Activated T-cell treated with anti-CD3 and anti-CD28 coated beads for 4 hours (primary cell): ENCODE measurements at places on chromosomes 6 and 20.

DNA sequence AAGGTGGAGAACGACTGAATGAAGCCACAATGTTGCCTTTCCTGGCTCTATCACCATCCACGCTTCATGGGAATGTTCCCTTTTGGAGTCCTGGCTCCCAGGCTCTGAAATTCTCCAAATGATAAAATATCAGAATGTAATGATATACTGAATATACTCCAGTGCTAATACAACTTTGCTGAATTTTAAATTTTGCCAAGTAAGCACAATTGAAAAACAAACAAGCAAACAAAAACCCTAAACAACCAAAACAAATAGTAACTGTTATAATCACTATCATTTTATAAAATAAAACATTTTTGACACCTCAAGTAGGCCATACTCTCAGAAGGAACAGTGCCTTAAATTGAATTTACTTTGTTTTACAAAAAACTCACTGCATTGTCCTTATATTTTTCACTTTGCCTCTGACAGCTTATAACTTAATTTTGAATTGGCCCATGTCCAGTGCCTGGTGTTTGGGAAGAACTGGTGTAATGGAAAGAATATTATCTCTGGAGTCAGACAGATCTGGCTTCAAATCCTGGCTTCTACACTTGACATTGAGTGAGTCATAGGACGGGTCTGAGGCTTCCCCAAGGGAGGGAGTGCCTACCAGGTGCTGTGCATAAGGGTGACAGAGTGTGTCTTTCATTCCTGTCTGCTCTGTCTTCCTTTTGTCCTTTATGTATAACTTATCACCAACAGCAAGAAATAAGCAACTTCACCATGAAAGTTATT, 698.3 kb downstream of the EPM2A start:
- DNase-seq = no peak

- DNase-seq = no peak
Observed at GRCh38 chr6:57313711-57314471, 3.5 kb upstream of the PRIM2 start.

DNA sequence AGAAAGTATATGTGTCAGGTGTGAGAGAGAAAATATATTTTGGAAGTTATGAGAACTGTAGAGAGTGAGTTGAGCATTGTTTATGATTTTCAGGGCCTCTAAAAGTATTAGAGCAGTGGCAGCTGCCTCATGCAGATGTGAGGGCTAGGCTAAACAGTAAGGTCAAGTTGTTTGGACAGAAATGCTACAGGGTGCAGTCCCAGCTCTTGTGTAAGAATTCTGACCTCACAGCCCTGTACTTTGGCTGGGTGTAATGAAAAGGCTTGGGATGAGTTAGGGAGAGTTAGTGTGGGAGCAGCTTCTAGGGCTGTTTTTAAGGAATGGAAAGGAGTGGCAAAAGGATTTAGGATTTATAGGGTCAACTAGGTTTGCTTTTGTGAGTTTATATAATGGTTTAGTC, 764.8 kb upstream of the ADGRB3 start:
- no peak for DNase-seq

DNA sequence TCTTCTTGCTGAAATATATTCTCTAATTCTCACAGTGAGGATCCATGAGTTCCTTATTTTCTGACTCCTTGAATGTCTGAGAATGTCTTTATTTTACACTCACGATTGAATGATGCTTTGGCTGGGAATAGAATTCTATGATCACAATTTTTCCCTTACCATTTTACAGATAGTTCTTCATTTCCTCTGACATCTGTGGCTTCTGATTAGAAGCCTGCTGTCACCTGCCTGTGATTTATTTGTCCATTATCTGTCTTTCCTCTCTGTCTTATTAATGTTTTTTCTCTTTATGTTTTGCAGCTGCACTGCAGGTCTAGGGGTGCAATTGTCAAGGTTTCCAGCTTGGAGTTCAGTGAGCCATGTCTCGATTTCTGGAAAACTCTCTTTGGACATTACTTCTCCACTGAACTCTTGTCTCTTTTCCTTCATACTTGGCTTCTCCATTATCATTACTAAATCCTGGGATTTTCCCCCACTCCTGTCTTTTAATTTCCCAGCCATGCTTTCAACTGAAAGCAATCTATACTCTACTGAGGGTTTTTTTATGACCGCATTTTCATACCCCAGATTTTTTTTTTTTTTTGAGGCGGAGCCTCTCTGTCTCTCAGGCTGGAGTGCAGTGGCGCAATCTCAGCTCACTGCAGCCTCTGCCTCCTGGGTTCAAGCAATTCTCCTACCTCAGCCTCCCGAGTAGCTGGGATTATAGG, 121.2 kb upstream of the PRND start:
- no peak for DNase-seq

GRCh38 chr20:4026093-4026601, 10.8 kb upstream of the RNF24 start:
- no peak for DNase-seq

GRCh38 chr6:109820706-109821350, 129.7 kb downstream of the FIG4 start:
- DNase-seq = no peak

DNA sequence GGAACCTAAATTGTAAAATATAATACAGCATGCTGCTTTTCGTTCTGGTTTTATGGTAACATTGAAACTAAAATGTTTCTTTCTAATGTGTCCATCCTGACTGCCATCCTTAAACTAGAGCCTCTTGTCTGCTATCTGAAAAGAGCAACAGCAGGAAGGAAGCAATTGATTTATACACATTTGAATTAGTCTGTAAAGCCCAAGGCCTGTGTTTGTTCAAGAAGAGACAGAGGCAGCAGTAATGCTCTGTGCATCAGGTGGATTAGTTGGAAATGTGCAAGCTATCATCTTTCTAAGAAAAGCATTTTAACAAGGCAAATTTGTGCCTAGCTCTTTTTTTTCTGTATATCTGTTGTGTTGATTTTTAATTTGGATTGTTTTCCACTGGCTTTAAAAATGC, 128.6 kb downstream of the SCAF8 start:
- no peak for DNase-seq

GRCh38 chr6:29764422-29765196, 41.4 kb downstream of the HLA-F start:
- no peak for DNase-seq

DNA sequence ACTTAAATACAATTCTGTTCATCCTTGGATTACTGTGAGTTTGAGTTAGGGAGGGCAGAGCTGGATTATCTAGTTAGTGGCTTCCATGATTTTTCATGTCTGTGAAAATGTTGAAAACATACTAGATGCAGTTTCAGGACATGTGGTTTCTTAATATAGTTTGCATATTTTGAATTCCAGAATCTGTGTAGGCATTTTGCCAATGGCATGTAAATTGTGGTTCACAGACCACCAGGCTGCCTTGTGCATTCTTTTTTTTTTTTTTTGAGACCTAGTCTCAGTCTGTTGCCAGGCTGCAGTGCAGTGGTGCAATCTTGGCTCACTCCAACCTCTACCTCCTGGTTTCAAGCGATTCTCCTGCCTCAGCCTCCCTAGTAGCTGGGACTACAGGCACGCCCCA, 42.8 kb downstream of the CDC5L start:
- no peak for DNase-seq

DNA sequence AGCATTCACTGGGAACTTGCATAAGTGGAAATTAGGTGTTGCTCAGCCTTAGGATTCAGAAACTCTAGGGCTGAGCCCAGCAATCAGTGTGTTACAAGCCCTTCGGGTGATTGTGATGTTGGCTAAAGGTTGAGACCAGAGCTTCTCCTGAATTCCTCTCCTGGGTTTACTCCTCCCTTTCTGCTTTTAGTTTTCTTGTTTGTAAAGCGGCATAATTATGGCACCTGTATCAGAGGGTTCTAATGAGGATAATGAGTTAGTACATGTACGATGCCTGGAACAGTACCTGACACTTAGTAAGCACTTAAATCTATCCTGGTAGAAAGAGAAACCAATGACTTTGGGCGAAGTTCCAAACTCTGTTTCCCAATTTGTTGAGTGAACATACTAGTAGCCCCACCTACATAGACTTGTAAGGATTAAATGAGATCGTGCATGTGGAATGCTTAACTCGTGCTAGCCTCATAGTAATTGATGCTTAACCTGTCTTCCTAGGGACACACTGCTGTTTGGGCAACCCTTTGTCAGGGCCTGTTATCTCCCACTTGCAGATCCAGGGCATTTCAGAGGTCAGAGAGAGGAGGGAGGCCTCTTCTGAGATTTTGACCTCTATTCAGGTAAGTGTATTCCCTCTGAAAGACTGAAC, 932 bp upstream of the EZR start:
- DNase-seq = no peak

- peak; percentile 41 for DNase-seq
Observed at GRCh38 chr6:45586216-45587171, 208.8 kb upstream of the SUPT3H start.

DNA sequence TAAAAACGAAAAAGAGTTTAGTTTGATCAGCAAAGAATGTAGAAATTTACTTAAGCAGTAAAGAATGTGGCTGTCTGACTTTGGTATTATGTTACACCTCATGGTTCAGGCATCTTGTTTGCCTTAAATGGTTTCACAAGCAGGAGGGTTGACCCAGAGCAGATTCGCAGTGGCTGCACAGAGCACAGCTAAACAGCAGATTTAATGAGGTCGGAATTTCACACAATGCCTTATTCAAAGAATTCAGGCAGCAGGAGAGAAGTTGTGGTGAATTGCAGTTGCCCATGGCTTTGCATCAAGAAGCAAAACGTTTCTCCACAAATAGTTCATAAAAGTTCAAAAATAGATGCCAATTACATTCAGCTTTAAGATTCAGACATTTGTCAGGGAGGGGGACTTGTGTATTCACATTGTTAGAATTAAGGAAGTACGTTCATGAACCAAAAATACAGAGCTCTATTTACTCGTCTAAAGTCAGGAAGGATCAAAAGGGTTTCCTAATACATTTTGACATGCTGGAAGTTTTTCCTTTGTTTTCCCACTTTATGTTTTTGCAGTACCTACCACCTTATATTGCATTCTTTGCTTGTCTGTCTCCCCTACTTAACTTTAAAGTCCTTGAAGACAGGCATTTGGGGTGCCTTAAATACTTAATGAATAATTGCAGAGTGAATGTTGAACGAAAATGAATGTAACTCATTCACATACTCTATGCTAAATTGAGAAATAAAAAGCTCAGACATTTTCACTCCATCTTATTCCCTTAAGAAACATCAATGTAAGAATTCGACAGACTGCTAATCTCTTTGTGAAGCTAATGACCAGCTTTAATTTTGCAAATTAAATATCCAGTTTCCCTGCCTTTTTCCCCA, 1163.6 kb upstream of the CITED2 start:
- DNase-seq = no peak

- no peak for DNase-seq
Observed at GRCh38 chr20:4449957-4450715, 271.6 kb upstream of the PRND start.

- no peak for DNase-seq
Observed at GRCh38 chr6:109139109-109139508, 43.8 kb downstream of the CEP57L1 start.

DNA sequence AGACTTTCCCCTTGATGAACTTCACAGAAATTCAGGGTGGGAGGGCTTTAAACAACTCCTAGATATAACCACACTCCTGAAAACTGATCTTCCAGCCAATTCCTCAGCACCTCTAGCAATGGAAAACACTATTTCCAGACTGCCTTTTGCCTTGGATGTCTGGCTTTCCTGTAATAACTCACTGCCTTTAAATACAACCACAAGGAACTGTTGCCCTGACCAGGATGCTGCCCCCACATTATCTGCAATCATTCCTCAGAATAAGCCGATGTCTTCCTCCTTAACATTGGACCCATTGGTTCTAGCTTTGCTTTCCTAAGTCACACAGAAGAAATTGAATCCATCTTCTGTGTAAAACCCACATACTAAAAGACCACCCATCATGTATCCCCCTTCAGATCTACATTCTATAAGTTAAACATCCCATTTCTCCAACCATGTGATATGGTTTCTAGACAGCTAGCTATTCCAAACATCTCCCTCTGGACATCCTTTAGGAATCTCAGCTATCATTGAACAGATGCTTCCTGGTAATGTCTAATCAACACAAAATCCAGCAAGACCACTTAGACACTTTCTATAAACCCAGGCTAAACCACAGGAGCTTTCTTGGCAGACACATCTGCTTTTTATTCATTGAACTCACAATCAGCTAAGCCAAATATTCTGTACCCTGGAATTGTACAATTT, 95.9 kb upstream of the KCNQ5 start:
- DNase-seq = no peak

GRCh38 chr6:53340536-53340935, 8.2 kb downstream of the ELOVL5 start:
- no peak for DNase-seq

DNA sequence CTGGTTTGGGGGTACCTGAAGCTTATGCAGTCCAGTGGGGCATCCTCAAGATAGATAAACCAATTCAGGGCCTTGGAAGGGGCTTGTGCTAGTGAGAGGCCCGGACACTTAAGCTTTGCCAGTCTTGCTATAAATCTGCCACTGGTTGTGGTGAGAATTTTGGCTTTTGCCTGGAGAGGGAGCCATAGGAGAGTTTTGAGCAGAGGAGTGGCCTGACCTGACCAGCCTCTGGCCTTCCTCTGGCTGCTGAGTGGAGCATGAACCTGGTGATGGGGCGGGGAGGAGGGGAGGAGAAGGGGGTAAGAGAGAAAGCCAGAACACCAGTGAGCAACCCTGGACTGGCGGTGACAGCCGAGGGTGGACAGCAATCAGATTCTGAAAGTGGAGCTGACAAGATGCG, 7.1 kb downstream of the TMEM74B start:
- DNase-seq = no peak

GRCh38 chr6:22147921-22148776, 148.7 kb downstream of the PRL start:
- no peak for DNase-seq

DNA sequence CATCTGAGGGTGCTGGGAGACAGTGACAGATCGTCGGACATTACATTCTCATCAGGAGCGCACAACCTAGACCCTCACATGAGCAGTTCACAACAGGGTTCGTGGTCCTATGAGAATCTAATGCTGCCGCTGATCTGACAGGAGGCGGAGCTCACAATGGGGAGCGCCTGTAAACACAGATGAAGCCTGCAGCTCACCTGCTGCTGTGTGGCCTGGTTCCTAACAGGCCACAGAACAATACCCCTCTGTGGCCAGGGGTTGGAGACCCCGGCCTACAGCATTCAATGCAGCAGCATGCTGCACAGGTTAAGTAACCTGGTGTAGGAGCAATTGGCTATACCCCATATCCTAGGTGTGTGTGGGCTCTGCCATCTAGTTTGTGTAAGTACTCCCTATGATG, 19.5 kb downstream of the ANKRD60 start:
- DNase-seq = no peak

GRCh38 chr6:39696986-39697788, 28.0 kb downstream of the KIF6 start:
- no peak for DNase-seq

DNA sequence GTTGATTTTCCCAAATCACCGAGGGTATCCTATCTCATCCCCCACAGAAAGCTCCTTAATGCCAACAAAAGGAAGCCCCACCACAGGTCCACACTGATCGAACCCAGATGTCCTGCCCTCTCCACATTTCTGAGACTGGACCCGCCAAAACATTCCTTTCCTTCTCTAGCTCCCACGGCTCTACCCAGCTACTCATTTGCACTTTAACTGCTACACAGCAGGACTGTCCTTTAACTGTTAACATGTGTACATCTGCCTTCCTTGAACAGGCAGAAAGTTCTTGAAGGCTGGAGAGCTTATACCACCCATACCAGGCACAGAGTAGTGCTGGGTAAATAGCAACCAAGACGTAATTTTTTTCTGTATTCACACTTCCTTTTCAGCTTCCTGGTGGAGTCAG, 68.6 kb downstream of the TRMT6 start:
- DNase-seq = no peak
